ENCODE measurements at places on chromosomes 5 and 9.

DNA sequence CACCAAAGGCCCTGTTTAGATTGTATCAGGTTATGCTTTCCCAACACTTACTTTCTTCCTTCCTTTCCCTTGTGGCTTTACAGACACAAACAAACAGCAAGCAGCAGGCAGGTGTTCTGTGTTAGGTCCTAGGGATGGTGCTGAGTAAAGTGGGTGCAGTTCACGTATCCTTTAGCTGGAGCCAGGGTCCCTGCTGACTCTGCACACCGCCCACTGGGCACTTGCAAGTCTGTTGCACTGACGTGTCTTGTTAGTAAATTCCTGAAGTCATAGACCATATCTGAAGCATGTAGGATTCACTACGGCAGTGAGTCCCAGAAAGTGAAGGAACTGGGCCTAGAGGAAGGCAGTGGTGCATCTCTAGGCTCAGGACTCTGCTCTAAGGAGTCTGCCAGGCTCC is 96.5 kb downstream of the DAPK1 start:
- no peak for DNase-seq

DNA sequence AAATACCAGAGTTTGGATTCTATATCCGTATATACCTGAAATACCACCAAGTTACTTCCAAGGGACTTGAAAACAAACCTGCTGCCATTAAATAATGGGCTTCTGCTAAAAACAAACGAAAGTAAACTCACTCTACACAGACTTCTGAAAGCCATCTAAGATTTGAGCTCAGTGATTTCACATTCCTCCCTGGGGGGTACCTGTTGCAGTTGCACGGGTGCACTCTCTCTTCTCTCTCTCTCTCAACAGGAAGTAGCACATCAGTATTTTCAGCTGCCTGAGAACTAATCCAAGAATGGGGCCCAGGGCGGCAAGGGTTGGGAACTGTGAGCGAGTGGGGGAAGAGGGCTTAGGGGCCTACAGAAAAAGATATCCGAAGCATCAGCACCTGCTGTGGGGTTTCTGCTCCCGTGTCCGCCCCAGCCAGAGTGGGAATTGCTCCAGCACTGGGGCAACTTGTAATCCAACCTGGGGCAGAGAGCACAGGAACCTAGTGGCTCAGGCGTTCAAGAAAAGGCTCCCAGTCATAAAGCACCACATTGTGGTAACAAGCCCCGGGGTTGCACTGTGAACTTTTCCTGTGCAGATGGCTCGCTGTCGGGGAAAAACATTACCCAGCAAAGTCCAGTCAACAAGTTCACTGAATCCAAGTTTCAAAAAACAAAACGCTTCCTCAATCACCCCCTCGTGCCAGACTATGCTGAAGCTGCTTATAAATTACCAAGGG is 99.8 kb downstream of the EFNA5 start:
- no peak for DNase-seq

DNA sequence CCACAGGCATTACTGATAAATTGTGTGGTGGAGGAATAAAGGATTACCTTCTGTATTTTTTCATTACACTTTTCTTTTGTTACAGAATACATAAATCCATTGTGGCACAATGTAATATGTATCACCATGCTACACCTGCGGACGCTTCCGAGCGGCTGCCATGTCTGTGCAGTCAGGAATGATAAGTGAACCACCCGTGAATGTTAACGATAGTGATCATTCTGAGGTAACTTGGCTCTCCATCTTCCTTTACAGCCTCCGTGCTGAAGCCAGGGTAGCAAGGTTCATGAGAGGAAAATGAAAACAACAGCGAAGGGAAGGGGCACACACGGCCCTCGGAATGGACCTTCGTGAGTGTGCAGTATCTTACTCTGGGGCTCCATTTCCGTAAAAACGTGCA is 161.2 kb downstream of the MAPKAP1 start:
- no peak for DNase-seq

- DNase-seq: no peak
Measured at GRCh38 chr9:20620650-20621470, 1.4 kb downstream of the MLLT3 start.

DNA sequence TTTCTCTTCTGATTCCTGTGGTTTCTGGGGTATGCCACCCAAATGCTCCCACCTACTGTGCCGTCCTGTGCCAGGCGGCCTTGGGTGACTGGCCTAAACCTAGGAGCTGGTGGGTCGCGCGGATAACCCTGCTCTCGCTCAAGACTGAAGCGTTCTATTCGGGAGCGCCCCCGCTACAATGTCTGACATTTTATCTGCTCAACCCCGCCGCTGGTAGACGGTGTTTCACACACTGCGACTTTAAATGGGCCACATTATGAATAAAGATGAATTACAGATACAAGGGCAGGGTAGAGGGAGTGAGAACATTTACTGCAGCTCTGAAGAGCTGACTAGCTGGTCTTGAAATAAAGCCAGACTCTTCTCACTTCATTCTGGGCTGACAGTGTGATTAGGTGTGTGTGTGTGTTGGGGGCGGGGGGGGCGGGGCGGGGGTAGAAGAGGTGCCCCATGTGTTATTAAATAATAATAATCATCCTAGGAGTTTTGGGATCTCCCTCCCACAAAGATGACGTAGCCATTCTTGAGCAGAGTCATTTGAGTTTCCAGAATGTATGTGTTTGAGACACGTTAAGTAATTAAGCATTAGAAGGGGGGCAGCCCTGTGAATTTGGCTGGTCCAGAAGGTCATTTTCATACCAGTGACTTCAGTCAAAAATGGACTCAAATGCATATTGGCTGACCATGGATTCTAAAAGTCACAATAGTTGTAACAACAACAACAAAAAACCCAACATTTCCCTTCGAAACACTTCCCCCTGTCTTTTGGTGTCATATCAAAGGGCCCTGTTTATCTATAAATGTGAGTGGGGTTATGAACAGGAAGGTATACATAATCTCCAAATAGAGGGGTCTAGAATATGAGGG is 1.0 kb upstream of the PTCH1 start:
- DNase-seq: no peak

GRCh38 chr5:147756566-147756965 is 26.0 kb downstream of the JAKMIP2 start:
- no peak for DNase-seq

- DNase-seq: no peak
Measured at GRCh38 chr9:312596-313320, 98.1 kb downstream of the DOCK8 start.

- no peak for DNase-seq
Measured at GRCh38 chr5:115471345-115472063, 73.1 kb downstream of the FEM1C start.

GRCh38 chr9:84296146-84296843 is 44.3 kb downstream of the SLC28A3 start:
- no peak for DNase-seq

DNA sequence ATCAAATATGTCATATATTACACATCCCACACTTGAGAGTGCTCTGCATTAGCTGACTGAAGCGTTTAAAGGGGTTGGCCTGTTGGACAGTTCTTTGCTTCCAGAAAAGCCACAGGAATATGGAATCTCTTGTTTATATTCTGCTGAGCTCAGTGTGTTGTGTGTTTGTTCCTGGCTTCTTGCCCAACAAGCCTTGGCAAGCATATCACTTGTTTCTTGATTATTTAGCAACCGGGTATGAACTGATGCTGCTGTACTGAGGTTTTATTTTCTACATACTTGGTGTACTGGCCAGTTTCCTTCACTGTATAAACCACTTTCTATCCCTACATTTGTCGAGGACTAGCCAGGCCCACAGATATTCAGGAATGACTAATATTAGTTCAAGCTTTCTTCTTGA is 378.9 kb downstream of the KCTD16 start:
- DNase-seq: no peak

GRCh38 chr5:6356578-6357164 is 21.7 kb downstream of the MED10 start:
- DNase-seq: no peak

DNA sequence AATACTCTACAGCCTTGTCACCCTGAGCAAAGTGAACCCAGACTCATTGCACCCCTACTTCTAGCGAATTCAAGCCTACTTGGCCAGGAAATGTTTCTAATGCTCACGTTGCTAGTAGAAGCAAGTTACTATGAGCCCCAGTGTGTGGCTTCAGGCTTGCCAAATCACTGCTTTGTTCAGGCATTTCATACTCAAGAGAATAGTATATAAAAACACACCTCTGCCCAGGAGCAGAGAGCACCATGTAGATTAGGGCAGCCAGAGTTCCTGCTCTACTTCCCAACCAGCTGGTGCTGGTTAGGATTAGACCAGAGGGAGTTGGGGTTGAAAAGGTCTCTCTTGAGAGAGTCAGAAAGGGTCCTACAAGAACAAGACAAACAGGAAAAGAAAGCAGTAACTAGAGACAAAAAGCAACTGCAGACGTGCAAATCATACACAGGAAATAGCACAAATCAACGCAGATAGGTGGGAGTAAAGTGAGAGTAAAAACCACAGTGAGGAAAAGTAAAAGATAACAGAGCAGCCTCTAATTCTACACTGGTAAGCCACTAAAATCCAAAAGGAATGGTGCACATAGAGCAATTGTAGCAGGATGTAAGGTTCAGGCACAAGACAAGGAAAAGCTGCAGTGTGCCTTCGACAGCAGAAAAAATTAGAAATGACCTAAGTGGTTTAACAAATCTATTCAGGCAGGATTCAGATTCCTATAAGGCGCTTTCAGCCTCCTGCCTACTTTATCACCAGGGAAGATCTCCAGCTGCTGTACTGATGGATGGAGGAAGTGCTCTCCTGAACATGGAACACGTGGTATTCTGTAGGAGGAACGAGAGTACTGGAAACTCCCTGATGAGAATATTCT is 49.6 kb upstream of the KIF2A start:
- no peak for DNase-seq

- no peak for DNase-seq
Measured at GRCh38 chr9:86563350-86563749, 209.1 kb upstream of the TUT7 start.

- DNase-seq: no peak
Measured at GRCh38 chr5:172235132-172235780, 41.3 kb downstream of the EFCAB9 start.

DNA sequence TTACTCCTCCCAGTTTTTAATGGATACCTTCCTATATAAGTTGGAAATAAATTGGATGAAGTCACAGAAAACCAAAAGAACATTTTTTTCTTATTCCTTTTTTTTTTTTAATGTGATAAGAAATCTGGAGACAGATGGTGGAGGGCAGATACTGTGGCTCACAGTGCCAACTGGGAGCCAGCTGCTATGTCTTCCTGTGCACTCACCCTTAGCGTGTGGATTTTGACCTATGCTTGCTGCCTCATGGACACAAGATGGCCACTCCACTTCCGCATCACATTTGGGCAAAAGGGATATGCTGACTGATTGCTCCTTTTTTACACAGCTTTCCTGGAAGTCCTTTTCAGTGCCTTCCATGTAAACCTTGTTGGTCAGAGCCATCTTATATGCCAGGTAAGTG is 342.6 kb downstream of the MAN2A1 start:
- no peak for DNase-seq
